GM12878 (cell line): ENCODE measurements at places on chromosomes 7 and 10. TPM values are rescaled to one million over a fixed set of nuclear protein-coding genes. Genes with fewer than 3 reads are reported as not detected.

DNA sequence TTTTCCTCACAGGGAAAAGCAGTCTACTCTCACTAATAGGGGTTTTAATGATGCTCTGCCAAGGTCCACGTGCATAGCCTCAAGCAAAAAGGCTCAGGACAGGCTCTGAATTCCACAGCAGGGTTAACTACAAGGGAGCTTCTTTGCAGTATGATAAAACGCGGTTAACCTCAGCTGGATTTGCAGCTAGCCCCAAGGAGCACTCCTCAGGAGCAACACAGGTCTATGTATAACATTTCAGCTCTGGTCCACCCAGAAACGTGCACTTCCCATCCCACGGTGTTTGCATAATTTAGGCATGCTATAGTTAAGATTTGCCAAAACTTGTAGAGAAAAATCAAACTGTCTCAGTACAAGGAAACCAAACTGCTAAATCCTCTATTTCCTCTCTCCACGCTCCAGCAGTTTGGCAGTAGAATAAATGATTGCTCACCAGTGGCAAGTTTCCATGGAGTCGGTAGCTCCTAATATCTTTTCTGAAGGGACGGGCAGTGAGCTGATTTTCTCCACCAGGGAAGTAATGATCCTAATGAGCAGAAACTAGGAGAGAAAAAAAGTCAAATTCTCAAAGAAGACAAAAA lies 13.1 kb upstream of the ASB4 start:
- no peak for DNase-seq

DNA sequence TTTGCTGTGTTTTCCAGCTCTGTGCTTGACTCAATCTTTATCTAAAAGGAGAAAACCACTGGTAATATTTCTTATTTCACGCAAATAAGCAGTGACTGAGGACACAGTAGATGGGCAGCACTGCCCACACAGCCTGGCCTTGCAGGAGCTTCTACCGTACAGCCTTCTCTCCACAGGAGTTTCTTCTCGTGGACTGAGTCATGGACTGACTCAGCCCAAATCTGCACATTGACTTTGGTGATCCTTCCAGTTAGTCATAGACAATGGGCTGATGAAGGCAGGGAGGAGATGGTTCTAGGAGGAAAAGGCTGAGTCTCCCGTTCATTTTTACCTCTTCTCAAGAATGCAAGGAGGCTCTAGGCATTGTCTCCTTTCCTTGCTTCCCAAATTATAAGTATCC lies 200.7 kb downstream of the RAPGEF5 start:
- no peak for DNase-seq

DNA sequence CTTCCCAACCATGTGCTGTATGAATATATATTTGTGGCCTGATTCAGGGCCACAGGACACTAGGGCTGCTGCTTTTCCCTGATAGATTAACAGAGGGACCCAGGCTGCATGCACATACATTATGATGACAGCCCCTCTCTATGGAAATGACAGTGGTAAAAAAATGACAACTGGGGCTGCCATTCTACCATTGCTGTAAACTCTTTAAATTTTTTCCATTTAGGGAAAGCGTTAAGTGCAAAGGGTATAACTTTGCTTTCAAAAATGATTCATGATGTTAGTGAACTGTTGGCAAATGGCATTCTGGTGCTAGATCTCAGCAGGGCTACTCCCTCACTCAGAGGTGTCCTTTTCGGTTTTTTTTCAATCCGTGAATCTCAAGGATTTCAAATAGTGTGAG lies 4.2 kb downstream of the CTBP2 start:
- DNase-seq: no peak

DNA sequence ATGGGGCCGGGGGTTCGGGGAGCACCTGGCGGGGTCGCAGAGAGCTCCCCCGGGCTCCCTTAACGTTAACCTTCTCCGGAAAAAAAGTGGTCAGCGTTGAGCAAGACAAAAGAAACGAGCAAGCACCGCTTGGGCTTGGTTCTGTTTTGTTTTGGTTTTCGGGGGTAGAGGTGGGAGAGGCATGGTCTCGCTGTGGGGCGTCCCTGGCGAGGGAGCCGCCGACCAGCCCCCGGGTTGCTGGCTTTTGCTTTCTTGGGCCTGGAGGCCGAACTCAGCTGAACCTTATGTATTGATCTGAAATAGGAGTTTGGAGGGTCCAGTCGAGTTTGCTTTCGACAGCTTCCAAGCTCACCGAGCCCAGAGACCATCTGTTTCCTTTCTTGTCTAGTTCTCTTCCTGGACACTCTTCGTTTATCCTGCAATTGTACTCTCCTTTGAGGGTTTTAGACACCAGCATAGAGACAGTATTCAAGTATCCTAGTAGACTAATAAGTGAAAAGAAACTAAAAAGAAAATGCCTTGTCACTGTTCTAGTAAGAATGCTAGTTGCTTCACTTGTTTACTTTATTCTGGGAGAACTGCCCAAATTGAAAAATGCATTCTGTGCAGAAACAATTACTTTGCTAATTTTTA lies 980 bp downstream of the FHIP2A start:
- DNase-seq: no peak

DNA sequence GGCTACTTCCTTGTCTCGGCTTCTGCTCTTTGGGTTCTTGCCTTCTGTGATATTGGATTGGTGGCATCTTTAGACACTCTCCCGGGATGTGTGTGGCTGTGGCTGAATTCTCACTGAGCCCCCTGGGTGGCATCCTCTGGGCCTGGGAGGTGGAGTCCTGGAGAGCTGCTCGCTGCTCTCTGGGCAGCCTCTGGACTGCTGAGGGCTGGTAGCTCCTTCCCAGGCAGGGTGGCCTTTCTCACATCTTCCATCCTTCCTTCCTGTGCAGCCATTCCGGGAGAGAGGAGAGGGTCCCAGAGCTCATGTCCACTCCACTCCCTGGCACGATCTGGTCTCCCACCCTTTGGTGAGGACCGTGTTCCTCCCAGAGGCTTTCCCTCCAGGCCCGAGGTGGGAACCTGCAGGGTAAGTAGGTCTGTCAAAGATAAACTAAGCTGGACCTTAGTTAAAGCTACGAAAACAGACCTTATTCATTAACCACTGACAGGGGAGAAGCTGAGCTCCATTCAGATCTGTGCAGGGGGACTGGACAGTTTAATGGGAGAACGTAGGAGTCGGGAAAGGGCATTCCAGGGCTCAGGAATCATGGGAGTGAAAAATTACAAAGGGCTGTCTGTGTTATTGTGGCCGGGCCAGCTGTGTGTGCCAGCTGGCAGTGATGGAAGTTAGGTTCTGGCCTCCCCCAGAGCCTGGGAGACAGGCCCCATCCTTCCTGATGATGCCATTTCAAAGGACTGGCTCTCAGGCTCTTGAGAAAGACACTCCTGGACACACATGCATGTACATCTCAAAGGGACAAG lies 8.7 kb downstream of the ATP6V0E2 start:
- no peak for DNase-seq

DNA sequence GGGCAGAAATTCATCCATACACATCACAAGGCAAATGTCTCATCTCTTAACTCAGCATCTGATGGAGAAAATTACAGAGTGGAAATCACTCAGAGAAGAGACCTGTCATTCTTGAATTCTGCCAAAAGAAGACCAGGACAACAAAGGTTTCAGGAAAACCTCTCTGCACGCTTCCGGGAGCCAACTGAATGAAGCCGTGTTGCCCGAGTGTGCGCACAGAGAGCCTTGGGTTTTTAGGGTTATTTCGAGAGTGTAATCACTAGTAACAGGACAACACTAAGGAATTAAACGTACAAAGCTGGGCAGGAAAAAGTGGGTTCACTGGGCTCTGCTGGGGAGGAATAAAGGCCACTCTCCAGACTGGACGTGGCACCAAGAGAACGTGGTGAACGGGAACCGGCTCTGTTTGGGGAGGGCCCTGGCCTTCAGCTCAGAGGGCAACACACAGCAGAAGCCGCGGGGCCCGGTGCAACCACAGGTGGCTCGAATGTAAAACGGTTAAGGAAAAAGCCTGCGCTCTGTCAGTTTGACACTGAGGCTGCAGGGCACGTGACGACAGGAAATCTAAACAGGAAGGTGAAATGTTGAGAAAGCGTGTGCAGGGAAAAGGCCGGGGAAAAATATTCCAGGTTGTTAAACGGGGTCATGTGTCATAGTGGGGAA lies 331.5 kb downstream of the DNAJB6 start:
- no peak for DNase-seq

DNA sequence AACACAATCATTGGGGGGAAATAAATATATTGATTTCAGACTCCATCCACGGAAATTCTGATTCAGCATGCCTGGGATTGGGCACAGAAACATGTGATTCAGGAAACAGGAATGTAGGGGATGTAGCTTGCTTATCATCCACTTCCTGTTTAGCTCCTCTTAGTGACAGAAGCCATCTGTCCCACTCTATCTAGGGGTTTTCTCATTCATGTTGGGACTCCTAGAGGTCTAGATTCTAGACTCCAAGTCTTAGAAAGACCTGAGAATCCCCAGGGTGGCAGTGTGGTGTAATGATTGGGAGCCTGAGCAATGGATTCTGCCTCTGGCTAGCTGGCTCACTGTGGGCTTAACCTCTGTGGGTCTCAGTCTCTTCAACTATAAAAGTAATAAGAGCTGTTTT lies 67.9 kb downstream of the CDK1 start:
- DNase-seq: no peak

DNA sequence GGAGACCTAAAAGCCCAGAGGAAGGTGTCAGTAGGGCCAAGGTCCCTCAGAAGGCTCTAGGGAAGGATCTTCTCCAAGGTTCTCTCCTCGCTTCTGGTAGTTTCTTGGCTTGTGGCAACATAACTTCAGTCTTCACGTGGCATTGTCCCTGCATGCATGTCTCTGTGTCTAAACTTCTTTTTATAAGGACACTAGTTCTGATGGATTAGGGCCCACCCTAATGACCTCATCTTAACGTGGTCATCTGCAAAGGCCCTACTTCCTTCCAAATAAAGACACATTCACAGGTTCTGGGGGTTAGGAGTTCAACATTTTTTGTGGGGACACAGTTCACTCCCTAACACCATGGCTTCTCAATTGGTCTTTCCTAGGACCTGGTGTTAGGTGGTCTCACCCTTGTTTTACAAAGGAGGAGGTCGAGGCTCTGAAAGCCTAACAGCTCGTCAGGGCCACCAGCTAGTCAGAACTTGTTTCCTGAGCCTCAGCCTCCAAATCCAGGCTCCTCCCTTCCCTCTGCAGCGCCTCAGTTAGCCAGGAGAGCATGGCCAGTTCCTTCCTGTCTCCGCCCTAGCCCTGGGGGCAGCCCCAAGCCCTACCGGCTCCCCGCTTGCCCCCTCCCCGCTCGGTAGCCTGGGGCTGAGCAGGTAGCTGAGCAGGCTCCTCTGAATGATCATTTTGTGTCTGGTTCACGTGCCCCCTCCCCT lies 109.7 kb upstream of the PPIF start:
- DNase-seq: no peak

DNA sequence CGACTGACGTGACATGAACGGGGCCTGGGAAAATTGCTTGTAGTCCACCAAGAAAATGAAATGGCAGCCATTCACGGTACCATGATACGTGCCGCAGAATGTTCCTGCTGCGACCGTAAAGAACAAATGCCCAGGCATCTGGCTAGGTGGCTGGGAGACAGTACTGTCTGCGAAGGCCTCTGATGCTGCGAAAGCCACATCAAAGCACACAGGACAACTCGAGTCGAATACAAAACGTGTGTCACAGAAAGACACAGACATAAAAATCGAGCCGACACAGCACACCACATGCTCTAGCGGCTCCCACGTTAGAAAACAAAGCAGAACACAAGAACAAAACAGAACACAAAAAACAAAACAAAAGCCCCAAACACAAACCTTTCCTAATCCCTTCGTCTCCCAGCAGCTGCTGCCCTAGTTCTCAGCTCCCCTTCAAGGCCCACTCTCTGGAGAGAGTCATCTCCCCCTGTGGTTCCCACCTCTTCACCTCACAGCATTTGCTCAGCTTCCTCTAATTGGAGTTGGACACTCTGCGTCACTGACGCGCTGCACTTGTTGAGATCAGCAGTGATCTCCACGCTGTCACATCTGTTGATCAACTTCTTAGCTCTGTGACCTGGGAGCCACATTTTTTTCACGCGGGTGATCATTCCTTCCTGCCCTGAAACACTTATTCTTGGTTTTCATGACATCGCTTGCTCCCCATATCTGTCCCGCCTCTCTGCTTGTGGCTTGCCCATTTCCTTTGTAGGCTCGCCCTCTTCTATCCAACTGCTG lies 112.2 kb downstream of the CLEC2L start:
- no peak for DNase-seq

GRCh38 chr10:34320265-34320664 lies 494.8 kb downstream of the PARD3 start:
- DNase-seq: no peak

- DNase-seq: no peak
Measured at GRCh38 chr10:16943295-16944285, 126.4 kb upstream of the RSU1 start.

The NT5C3A gene
- total RNA-seq: 53.8 and 60.2 TPM in 2 replicates

The ADAM8 gene
- 86.1 and 92.7 TPM in 2 replicates for total RNA-seq

The ACSM6 gene
- total RNA-seq: not detected in 2 replicates

The CRTAC1 gene
- total RNA-seq: 0.10 TPM in 1 of 2 replicates, not detected in the other

The HOXA13 gene
- not detected in 2 replicates for total RNA-seq

The SLC26A3 gene
- 0.46 and 0.53 TPM in 2 replicates for total RNA-seq

The SPDYE16 gene
- 0.26 TPM in 1 of 2 replicates, not detected in the other for total RNA-seq

The NUB1 gene
- total RNA-seq: 37.1 and 37.5 TPM in 2 replicates

The UPK3B gene
- 0.72 and 1.3 TPM in 2 replicates for total RNA-seq

The SLC16A9 gene
- total RNA-seq: 4.8 and 4.9 TPM in 2 replicates

The SLC16A12 gene
- total RNA-seq: not detected in 2 replicates
